ENCODE measurements at places on chromosomes 11 and 22.

- DNase-seq: no peak
These were observed 122.9 kb upstream of the HSD17B12 start for GRCh38 chr11:43557553-43558110.

DNA sequence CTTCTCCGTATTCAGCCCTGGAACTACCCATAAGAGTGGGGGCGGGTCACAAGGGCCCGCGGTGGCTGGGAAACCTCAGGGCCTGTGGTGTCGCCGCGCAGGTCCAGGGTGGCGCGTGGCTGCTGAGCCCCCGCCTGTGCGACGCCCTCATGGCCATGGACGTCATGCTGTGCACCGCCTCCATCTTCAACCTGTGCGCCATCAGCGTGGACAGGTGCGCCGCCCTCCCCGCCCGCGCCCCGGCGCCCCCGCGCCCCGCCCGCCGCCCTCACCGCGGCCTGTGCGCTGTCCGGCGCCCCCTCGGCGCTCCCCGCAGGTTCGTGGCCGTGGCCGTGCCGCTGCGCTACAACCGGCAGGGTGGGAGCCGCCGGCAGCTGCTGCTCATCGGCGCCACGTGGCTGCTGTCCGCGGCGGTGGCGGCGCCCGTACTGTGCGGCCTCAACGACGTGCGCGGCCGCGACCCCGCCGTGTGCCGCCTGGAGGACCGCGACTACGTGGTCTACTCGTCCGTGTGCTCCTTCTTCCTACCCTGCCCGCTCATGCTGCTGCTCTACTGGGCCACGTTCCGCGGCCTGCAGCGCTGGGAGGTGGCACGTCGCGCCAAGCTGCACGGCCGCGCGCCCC is 2.4 kb downstream of the DRD4 start:
- DNase-seq: no peak

GRCh38 chr22:48632646-48633246 is 1194.9 kb downstream of the BRD1 start:
- no peak for DNase-seq

DNA sequence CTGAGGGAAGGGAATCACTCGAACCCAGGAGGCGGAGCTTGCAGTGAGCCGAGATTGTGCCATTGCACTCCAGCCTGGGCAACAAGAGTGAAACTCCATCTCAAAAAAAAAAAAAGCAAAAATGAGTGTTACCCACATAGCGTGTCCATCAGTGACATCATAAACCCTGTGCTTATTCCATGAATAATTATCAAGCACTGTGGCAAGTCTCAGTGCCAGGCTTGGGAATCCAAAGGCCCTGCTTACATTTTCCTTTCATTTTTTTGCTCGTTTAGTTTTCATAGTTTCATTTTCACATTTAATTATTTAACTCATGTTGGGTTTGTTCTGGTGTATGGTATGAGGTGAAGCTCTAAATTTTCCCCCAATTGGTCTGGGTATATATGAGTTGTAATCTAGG is 46.5 kb downstream of the NEU3 start:
- DNase-seq: no peak

DNA sequence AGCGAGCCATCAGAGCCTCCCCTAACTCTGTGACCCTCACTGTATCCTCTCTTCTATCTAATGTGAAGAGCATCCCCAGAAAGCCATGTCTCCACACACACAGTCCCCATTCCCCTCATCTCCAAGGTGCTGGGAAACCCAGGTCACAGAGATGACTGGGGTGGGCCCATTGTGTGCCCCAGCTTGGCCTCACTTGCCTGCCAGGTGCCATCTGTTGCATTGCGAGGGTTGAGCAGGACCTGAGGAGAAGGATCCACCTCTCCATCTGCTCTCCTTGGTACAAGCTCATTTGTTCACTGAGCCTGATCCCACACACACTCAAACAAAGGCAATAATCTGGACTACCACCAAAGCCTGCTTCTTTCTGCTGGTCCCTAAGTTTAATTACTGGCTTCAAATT is 118.8 kb downstream of the SPATA19 start:
- no peak for DNase-seq

DNA sequence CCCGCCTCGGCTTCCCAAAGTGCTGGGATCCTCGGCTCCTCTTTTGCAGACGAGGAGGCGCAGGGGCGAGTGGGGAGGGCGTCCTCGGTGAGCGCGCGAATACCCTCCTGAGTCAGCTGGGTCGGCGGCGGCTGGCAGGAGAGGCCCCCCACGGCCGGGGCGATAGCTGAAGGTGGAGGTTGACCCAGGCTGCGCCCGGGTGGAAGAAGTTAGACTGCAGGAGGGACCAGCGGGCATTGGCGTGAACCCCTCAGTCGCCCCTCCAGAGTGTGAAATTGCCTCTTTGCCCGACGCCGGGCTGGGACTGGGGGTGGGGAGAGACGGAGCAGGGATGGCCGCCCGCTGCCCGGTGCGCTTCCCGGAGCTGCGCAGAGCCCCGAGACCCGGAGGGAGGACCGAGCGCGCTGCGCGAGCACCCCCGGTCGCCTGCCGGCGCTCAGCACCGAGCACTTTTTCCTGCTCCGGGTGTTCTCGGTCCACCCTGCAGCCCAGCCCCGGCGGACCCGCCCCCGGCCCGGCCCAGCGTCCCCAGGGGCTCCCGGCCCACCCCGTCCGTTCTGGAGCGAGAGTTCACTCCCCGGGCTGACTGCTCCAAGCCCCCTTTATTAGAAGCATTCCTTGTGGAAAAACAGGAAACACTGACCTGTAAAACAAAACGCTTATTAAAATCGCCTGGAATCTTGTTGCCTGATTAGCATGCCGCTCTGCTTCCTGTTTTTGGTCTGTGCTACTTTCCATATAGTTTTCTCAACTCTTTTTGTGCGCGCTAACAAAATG is 13.7 kb upstream of the CPT1A start:
- DNase-seq: no peak

GRCh38 chr11:67280788-67281551 is 8.1 kb upstream of the ANKRD13D start:
- no peak for DNase-seq

DNA sequence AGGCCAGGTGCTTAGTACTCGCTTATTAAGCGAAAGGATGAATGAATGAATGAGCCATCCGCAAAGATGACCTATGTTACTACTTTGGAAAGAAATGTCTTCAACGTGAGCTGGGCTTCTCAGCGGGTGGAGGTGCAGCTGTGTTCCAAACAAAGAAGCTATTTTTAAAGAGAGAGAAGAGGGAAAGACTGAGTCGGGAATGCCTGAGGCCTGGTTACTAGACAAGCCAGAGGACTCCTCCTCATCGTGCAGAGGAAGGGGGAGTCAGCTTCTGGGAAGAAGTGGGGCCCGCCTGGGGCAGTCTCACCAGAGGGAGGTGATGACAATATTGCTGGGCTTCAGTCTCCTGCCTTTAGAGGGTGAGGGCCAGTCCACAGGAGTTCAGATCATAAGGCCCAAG is 30.4 kb upstream of the CD5 start:
- DNase-seq: no peak

DNA sequence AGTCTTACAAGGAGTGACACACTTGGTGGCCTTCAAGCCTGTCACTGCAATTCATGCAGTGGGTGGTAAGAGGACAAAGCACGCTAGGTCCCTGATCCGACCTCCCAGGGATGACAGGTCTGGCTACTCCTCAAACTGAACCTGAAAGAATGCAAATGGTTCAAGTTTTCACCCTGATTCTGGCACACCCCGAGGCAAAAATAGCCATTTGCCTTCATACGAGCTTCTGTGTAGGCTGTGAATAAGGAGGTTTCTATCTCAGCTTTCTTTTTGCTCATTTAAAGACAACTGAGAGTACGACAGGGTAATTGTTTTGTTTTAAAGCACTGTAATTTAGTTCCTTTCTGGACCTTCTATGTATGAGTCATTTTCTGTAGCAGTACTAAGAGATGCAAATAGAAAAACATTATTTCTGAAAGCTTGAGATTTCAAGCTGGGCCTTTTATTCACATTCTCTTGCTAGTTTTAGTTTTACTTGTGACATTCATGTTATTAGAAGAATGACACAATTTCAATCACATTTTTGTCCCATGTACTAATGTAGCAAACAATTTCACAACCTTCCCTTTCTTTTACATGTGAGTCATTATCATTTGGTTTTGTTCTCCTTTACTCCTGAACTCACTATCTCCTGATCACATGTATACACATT is 56.6 kb upstream of the FDX1 start:
- no peak for DNase-seq

DNA sequence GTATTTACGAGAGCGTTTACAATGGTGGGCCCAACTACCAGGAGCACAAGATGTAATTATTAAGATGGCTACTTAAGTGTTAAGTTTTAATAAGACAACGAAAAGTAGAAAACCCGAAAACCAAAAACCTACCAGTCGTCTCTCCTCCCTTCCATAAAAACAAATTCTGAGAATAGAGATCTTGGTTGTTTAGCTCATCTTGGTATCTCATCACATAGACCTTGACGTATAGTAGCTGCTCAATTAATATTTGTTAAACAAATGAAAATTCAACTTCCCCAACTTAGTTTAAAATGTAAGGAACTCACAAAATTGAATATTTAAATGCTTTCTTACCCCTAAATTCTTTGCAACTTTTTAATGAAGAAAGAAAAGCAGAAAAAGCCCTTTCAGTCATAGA is 669 bp downstream of the KDM4D start:
- no peak for DNase-seq

- DNase-seq: no peak
These were observed 8.9 kb upstream of the EHD1 start for GRCh38 chr11:64887234-64887756.

DNA sequence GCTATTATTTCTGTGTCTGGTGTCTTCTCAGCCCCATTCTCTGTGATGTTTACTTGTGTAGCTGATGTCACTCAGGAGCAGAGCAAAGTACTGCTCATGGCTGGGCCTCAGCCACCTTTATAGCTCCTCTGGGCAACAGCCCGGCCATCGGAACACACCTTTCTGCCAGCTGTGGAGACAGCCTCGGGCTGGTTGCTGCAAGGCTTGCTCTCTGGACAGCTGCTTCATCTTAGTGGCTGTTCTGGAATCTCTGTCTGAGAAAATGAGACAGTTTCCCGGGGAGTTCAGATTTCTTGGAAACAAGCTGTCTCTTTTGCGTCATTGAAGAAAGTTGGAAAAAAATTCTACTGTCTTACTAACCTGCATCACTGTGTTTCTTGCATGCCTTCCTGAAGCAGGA is 20.0 kb downstream of the THY1 start:
- DNase-seq: no peak

- DNase-seq: no peak
These were observed 18.8 kb downstream of the SAMM50 start for GRCh38 chr22:43974028-43974545.

DNA sequence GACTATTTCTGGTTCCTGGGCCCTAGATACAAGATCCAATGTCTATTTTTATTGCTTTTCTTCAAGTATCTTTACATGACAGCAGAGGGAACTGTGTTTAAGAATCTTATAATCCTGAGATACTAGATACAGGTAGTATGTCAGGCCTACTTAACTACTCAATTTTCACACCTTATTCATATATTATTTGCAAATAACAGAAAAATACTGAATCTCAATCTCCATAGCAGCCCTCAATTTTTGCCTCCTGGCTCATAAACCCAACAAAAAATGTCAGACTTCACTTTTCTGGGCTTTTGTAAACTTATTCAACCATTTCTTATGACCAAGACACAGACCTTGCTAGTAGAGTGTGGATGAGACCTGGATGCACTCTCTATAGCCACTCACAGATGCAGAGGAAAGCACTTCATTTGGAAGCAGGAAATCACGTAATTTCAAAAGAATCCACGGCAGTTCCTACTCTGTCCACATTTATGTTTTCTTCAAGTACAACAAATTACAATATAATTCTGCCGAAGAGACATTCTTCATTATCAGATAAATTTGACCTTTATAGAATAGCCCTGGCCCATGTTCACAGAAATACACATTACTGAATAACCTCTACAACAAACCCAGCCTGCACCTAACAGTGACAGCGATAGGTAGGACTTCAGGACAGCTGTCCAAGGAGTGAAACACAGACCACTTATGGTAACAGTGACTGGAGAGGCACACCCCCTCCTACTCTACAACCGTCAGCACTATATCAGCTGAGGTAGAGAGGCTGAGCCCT is 62.0 kb upstream of the YPEL1 start:
- no peak for DNase-seq

GRCh38 chr11:85626496-85626895 is 648 bp downstream of the DLG2 start:
- no peak for DNase-seq
